ENCODE measurements at places on chromosomes 5 and 9.

DNA sequence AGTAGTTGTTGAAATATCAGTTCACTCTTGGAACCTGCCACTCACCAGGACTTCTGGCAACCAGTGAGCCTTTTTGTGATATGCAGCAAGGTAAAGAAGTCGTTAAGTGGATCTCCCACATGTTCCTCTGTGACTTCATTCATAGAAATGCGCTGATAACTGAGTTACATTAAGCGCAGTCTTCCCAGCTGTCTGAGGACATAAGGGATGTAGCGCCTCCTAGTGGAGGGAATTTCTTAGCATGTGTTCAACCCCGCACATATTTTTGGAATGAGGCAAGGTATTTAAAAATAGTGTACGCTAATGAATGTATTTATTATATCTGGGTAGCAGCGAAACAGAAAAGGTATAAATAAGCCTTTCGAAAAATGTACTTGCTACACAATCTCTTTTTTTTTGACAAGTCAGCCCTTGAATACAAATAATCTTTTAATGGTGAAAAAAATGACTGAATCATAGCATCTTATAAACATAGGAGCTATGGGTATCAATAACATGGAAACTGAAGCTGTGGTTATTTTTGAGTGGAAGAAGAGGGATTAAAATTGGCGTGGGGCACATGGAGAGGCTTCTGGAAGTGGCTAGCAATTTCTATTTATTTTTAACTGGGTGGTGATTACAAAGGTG lies 38.0 kb downstream of the PALM2AKAP2 start:
- DNase-seq: peak; percentile 99

DNA sequence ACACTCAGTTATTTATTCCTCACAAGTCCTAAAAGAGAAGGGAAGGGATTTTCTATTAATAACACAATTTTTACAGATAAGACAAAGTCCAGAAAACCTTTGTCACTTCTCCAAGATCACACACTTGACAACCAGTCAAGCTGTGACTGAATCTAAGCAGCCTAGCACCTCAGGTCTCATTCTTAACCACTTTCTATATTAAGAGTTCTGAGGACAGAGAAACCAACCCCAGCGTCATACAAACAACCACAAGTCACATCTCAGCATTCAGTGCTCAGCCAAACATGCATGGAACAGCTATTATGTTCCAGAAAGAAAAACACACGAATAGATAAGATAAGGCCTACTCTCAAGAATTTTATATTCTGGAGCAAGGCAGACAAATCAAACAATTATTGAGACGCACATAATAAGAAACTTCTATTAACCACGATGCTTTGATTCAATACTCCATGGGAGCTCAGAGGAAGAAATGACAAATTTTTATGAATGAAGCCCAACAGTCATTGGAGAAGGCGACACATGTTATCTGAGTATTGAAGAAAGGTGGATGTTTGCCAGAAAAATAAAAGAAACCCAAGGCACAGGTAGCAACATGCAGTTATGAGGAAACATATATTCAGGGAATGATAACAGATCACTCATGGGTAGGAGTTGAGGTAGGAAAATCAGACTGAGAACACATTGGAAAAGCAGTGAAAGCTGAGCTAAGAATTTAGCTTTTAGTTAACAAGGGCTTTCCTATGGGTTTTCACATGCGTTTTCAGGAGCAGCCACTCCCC lies 113.1 kb downstream of the HTR4 start:
- no peak for DNase-seq

DNA sequence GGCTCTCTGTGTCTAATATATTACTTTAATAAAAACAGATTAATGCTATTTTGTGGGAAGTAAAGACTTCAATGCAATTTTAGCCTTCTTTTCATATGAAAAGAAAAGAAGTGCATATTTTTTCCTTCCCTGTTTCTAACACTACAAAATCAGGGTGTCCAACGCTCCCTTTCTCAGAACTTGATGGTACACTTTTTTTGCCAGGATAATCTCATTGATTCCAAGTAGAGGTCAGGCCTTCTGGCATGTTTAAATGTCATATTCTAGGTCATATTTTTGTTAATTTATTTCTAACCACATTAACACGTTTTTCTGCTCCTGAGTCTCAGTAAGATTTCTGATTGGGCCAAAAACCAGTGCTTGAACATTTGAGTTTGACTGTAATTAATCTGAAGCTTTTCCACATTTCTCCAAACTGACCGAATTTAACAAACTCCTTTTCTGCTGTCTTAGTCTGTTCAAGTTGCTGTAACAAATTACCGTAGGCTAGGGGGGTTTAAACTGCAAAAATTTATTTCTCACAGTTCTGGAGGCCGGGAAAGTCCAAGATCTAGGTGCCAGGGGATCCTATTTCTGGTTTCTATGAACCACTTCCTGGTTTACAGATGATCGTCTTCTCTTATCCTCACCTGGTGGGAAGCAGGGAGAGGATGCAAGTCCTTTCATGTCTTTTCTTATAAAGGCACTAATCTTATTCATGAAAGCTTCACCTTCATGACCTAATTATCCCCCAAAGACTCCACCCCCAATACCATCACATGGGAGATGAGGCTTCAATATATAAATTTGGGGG lies 63.2 kb upstream of the ELL2 start:
- no peak for DNase-seq

GRCh38 chr5:13746026-13746425 lies 198.5 kb downstream of the DNAH5 start:
- no peak for DNase-seq

DNA sequence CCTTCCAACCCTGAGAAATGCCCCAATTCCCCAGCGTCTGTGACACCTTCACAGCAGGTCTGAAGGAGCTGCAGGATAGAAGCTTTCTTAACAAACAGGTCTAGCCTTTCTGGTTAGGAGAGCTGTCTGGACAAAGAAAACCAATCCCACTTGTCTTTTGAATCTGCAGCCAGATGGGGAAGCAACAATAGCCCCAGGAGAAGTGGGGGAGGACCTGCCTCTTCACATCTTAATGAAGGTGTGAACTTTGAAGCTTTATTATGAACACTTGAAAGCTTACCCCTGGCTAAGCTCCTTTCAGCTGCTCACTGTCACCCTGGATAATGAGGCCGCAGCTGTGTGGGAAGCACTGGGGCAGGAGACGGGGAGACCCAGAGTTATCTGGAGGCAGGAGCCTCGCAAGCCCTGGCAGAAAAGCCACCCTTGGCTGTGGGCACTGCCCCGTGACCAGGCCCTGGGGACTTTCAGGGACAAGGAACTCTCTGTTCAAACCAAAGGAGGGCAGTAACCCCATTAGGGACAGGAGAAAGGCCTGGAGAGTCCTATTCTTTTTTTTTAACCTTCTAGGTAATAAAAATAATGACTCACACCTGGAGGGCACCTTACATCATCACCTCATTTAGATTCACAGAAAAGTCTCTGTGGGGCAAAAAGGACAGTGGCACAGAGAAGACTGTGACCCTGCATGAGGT lies 151.8 kb upstream of the RAD23B start:
- no peak for DNase-seq

DNA sequence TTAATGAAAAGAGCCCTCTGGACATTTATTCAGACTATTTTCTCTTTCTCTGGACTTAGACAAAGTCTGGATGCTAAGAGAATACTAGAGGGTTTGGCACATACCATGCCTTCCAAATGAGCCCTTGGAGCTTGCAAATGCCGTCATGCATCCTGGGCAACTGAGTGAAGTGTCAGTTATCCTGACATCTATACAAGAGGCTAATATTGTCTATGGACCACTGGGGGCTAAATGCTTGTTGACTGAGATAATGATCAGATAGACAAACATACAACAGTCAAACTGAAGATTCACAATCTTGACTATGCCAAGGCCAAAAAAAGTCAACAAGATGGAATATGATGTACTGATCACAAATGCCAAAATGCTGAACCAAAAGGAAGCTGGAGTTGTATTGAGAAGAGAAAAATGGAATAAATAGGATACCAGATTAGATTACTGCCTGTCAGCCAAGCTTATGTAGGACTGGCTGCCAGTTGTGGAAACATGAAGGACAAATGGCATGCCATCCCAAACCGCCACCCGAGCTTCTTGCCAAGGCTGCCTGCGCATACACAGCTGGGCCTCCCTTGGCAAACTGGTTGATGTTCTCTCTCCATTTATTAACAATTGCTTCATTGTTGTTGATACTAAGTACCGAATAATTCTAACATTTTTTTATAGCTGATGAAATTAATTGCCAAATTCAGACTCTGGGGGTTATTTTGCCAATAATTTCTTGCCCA lies 240.1 kb upstream of the GRAMD2B start:
- DNase-seq: no peak

Measured in choroid plexus epithelial cell (primary cell).